Neural crest cell (in vitro differentiated cells): ENCODE measurements at places on chromosomes 5 and 9. TPM values are rescaled to one million over a fixed set of nuclear protein-coding genes. Genes with fewer than 3 reads are reported as not detected.

DNA sequence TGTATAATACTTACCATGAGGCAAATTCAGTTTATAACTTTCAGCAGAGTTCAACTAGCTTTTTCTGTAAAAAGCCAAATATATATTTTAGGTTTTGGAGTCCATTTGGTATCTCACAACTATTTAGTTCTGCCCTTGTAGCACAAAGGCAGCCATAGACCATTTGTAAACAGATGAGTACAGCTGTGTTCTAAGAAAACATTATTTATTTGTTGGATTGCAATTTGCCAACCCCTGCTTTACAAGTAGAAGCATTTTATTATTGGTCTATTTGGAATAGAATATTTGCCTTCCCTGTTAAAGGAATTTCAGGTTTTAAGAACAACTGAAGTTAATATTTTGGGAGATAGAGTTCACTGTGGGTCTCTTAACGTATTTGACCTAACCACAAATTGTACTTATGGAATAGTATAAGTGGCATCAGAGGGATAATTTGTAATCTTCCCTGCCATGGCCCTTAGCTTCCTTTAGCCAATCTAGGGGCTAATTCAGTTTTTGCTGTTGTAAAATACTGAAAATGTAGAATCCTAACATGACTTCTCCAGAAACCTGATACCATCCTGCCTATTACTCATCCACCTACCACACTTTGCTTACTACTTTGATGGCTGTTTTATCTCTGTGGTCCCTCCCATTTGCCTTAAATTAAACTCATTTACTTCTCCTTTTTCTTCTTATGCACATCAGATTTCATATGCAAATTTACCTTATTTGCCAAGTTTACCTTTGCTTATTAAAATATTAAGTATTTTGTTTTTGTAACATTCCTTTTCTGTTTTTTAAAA is 109.2 kb downstream of the DMXL1 start:
- DNase-seq, result no peak

The LHFPL2 gene
- 14.4 and 15.0 TPM in 2 replicates for total RNA-seq

DNA sequence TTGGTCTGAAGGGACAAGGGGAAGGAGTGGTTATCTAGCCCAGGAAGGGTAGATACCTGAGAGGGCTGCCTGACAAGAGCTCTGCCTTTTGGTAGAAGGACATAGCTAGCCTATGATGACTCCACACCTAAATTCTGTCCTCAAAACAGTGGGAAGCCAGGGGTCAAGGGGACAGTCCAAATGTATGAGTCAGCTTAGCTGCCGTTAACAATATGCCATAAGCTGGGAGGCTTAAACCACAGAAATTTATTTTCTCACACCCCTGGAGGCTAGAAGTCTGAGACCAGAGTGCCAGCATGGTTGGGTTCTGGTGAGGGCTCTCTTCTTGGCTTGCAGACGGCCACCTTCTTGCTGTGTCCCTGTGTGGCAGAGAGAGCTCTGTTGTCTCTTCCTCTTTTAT is 306.4 kb downstream of the NTRK2 start:
- DNase-seq, result no peak

GRCh38 chr5:150759334-150759583 is 442 bp upstream of the DCTN4 start:
- no peak for DNase-seq

DNA sequence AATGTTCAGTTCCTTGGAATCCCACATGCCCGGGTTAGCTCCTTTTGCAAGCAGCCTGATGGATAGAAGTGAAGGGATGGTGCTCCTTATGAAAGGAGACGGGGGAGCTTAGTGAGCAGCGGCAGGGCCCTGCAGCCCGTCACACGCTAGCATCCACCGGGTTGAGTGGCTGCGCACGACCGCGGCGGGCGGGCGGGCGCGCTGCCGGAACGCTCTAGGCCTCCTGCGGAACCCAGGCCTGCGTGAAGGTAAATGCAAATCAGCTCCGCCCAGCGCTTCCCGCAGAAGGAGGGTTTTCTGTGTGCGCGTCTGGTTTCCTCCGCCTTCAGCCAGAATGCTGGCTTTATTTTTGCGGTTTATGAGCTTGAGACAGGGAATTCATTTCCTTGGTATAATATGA is 19.8 kb downstream of the IL12B start:
- DNase-seq, result peak; percentile 7

- no peak for DNase-seq
Observed at GRCh38 chr5:97009212-97009898, 73.5 kb downstream of the LNPEP start.

GRCh38 chr9:129889941-129890717 is 54.9 kb downstream of the USP20 start:
- DNase-seq, result no peak

The MARVELD2 gene
- 0.36 and 0.68 TPM in 2 replicates for total RNA-seq
